ENCODE measurements at places on chromosomes 11 and 22. TPM values are rescaled to one million over a fixed set of nuclear protein-coding genes. Genes with fewer than 3 reads are reported as not detected.

OR8D4 gene
- not detected for total RNA-seq

WBP2NL gene
- total RNA-seq = not detected

GLYAT gene
- total RNA-seq = not detected

TEX12 gene
- not detected for total RNA-seq

CRYAB gene
- 5.9 TPM for total RNA-seq

FAM227A gene
- total RNA-seq = 1.0 TPM

OR9I1 gene
- total RNA-seq = not detected

SMC1B gene
- not detected for total RNA-seq

LYVE1 gene
- total RNA-seq = not detected

All from epithelial cell of proximal tubule (primary cell).